MG63 (cell line): ENCODE measurements at places on chromosomes 2 and 18. TPM values are rescaled to one million over a fixed set of nuclear protein-coding genes. Genes with fewer than 3 reads are reported as not detected.

DNA sequence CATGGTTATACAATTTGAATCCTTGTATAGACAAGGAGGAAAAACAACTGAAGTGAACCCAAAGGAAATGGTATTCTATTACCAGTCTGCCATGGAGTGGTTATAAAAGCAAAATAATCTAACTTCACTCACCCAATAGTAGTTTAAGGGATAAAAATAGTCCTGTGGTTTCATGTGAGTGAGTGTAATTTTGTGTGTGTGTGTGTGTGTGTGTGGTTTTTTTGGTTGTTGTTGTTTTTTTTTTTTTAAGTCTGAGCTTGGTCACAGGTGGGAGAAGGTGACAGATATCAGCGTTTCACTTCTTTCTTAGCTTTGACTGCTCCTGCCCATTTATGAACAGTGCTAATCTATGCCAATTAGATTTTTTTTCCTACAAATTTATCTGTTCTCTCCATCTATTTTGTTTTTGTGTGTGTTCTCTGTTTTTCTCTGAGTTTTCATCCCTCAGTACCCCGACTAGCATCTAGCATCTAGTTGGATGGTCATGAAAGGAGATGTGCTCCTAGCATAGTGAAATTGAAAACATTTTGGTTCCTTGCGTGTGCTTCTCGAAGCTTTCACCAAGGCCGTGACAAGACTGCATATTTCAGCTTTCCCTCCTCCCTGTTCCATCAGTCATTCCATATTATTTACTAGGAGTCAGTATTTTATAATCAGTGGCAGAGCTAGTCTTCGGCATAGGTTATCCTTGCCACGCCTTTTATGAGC is 200.1 kb upstream of the DTNA start:
- no peak for DNase-seq

DNA sequence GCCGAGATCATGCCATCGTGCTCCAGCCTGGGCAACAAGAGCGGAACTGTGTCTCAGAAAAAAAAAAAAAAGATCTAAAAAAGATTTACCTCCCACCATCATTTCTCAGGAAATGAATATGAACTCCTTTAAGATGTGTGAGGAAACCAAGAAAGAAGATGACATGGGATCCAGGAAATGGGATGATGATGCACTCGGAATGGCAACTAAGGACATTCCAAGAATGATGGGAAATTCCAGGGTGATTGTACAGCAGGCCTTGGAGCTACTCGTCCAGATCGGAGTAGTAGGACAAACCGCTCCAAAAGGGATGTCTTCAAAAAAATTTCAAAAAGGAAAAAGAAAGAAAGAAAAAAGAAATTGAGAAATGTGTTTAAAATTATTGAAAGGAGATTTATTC is 84.9 kb upstream of the PMAIP1 start:
- no peak for DNase-seq

- DNase-seq: no peak
Observed at GRCh38 chr2:28579606-28580005, 83.7 kb downstream of the PLB1 start.

The ARMC9 gene
- total RNA-seq: 15.2 and 51.5 TPM in 2 replicates

The SIX2 gene
- 5.2 and 14.0 TPM in 2 replicates for total RNA-seq

The ALLC gene
- not detected in 2 replicates for total RNA-seq

- DNase-seq: no peak
Observed at GRCh38 chr2:119419803-119420508, 11.7 kb upstream of the TMEM37 start.

- no peak for DNase-seq
Observed at GRCh38 chr2:232949016-232949415, 64.0 kb downstream of the NGEF start.

The CCDC74A gene
- 2.7 and 6.5 TPM in 2 replicates for total RNA-seq

GRCh38 chr2:195967336-195967735 is 101.3 kb downstream of the DNAH7 start:
- DNase-seq: no peak

DNA sequence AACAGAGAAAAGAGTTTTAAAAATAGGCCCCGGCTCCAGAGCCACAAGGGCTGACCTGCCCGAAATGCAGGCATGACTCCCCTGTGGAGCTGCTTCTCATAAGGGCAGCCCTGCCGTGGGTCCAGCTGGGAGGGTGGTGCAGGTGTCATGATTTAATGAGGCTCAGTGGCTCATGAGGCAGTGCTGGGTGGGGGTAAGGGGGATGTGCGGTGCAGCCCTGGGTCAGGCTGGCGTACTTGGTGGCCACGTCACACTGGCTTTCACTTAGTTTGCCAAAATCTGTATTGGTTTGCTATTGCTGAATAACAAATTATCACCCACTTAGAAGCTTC is 33.6 kb downstream of the HJURP start:
- no peak for DNase-seq

DNA sequence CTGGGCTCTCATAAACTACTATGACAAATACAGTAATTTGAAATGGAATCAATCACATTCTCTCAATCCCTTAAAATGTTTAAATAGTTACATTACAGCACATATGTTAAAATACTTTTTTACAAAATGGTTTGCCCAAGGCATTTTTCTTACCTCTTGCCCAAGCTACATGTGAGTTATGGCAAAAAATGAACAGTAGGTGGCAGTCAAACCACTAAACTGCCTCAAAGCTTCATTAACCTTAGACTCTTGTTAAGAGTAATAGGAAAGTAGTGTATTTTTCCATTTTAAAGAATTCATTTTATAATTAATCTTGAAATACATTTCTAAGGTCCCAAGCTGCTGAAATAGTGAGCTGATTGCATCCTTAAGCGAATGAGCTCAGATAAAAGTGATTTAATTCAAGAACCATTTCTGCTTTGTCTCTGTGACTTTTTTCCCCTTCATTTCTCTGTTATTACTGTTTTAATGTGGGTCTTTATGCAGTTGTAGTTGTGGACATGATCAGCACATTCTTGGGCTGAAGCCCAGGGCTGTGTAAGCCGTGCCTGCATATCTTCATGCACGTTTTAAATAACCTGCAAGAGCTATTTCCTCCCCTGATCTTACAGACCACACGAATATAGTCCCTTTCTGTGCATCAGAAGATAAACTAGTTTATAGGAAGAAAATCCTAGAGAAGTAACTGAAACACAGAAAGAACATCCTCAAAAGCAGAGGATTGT is 311.8 kb downstream of the LNPK start:
- DNase-seq: peak; percentile 4

DNA sequence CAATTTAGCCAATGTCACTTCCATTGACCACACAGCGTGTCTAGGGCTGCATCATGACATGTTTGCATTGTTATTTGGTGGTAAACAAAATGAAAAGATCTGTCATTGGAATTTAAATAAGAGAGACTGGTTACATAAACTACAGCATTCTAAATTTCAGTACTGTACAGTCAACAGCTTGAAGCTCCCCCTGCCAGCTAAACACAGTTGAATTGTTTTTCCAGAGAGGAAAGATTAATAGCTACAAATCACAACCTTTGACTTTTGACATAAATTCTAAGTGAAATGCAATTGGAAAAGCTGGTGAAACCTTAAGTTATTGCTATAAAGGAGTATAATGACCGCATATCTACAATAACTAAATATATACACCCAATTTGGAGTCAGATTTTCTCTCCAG is 1600.0 kb upstream of the ACVR2A start:
- DNase-seq: no peak

GRCh38 chr2:212939777-212940531 is 211.5 kb downstream of the IKZF2 start:
- DNase-seq: no peak

- DNase-seq: no peak
Observed at GRCh38 chr2:23924589-23925359, 2.1 kb downstream of the ATAD2B start.

DNA sequence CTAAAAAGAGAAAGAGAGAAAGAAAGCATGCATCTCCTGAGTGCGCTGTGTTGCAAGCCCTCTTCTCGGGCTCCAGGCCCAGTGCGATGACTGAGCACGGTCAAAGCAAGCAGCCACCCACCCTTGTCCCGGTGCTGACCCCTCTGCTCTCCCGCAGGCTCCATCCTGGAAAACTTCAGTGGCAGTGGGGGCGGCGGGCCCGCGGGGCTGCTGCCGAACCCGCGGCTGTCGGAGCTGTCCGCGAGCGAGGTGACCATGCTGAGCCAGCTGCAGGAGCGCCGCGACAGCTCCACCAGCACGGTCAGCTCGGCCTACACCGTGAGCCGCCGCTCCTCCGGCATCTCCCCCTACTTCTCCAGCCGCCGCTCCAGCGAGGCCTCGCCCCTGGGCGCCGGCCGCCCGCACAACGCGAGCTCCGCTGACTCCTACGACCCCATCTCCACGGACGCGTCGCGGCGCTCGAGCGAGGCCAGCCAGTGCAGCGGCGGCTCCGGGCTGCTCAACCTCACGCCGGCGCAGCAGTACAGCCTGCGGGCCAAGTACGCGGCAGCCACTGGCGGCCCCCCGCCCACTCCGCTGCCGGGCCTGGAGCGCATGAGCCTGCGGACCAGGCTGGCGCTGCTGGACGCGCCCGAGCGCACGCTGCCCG is 252.5 kb downstream of the GLI2 start:
- no peak for DNase-seq

The REG3G gene
- not detected in 2 replicates for total RNA-seq

The ESPNL gene
- total RNA-seq: 0.03 TPM in 1 of 2 replicates, not detected in the other

DNA sequence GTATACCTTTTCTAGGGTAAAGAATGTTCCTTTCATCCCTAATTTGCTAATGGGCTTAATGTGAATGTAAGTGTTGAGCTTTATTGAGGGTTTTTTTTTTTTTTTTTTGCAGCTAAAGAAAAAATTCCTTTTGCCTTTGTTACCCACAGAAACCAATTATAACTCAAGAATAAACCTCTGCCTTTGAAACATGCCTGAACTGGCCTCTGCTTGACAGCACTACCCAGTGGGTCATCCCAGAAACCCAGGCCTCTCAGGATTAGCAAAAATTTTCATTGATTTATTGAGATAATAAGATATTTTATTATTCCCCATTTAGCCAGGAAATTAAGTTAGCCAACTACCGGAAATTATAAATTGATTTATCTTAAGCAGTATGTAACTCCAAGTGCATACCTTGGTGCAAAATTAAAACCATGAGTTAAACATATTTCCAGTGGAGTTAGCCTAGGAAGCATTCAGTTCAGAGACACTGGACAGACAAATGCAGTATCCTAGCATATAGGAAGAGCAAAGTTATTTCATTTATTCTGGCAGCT is 67.0 kb upstream of the RASGRP3 start:
- no peak for DNase-seq

The DSEL gene
- 3.7 and 6.2 TPM in 2 replicates for total RNA-seq

DNA sequence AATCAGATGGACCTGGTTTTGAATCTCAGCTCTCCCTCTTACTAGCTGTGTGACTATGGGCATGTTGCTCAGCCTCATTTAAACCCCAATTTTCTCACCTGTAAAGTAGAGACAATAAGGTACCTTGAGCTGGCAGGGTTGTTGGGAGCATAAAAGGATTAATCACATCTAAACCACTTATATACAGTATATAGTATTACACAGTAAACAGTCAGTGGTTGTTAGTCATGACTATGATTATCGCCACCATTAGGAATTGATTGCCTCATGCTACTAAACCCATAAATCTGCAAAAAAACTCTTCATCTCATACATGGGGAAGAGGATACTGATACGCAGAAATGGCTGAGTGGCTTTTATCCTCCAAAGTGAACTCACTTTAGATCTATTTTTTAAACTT is 65.8 kb downstream of the INO80D start:
- no peak for DNase-seq

The SCN9A gene
- 2.1 and 2.2 TPM in 2 replicates for total RNA-seq

DNA sequence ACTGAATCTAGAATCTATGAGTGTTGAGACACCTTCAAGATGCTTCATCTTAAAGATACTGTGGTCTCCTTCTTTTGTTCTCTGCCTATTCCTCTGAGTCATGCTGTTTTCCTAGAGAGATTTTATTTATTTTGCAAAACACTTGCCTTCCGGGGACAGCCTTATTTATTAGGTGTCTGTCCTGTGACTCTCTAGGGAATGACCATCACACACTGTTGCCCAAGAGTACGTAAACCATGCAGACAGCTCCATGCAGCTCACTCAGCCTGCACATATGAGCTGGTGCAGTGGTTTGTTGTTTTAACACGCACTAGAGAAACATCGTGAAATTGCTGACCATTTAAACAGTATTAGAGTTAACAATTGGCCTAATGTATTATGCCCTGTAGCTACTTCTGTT is 12.4 kb upstream of the ADCYAP1 start:
- no peak for DNase-seq

The MAPK4 gene
- not detected in 2 replicates for total RNA-seq

GRCh38 chr2:37653805-37654378 is 17.6 kb downstream of the CDC42EP3 start:
- peak; percentile 53 for DNase-seq

DNA sequence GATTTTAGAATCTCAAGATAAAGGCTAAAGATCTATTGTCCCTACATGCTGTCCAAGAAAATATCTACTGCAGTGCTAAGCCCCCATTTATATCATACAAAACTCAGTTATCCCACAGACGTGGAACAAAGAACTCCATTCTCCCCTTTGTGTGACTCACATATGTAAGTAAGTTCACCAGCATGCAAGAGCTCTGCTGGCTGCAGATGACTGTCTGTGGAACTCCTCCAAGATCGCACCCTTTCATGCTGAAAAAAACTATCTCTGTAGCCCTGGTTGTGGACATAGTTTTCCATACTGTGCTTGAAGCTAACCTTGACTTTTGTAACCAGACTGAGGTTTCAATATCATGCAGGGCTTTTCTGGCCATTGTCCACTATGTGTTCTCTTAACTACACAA is 207.1 kb downstream of the ZNF521 start:
- DNase-seq: peak; percentile 54

DNA sequence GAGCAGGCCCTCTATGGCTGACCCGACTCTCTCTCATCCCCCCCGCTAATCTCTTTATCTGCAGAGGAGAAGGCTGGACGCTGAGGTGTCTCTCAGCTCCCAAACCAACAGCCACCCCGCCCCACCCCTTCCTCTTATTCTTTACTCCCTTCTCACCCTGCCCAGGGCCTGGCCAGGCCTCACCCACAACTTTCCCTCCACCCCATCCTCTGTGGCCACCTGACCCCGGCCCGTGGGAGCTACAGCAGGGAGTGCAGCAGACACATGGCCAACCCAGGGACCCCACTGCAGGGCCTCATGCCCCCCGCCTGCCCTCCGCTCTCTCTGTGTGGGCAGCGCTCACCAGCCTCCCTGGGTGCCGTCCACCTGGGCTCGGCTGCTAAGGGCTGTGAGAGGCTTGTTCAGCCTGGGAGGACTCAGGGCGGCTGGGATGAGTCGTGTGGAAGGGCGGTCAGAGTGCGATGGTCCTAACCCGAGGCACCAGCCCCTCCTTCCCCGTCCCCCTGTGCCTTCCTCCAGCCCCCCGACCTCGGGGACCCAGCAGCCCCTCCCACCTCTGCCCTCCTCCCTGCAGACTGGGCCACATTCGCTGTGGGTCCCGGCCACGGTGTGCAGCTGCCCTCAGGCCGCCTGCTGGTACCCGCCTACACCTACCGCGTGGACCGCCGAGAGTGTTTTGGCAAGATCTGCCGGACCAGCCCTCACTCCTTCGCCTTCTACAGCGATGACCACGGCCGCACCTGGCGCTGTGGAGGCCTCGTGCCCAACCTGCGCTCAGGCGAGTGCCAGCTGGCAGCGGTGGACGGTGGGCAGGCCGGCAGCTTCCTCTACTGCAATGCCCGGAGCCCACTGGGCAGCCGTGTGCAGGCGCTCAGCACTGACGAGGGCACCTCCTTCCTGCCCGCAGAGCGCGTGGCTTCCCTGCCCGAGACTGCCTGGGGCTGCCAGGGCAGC is 6.8 kb downstream of the NEU4 start:
- no peak for DNase-seq

The MRO gene
- 0.07 TPM in 1 of 2 replicates, not detected in the other for total RNA-seq
